ENCODE measurements at places on chromosomes 6 and 20. TPM values are rescaled to one million over a fixed set of nuclear protein-coding genes. Genes with fewer than 3 reads are reported as not detected.

- no peak for DNase-seq
Measured at GRCh38 chr6:156163311-156163710, 613.9 kb upstream of the ARID1B start.

- no peak for DNase-seq
Measured at GRCh38 chr20:18729231-18729825, 84.3 kb upstream of the SCP2D1 start.

DNA sequence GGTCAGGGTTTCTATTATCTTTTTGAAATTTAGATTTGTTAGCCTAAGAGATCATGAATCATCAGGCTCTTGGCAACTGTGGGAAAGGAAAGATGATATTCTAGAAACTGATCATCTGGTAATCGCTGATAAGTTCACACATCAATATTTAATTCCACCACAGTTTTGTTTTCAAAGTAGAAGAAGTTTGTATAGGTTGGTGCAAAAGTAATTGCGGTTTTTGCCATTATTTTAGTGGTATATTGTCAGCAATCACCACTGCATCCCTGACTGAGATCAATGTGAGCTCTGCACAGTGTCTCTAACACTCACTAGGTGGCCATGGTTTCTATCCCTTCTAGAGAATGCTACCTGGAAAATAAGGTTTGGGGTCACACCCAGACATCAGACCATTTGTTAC lies 17.0 kb upstream of the PXDC1 start:
- DNase-seq = no peak

DNA sequence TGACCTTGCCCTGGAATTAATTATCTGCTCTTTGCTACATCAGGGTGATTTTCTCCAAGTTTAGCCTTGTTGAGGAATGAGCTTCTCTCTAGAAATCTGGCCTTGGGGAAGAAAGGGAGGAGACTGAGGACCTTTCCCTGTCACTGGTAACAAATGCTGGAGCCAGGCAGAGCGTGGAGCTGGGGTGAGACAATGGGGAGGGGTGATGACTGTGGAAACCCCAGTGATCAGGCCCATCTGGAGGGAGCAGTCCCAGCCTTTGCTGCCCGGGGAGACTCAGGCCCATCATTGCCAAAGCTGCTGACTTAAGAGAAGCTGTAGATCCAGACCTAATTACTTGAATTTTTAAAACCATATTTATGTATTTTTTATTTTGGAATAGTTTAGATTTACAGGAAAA lies 31.3 kb downstream of the BCAS4 start:
- DNase-seq = no peak

GRCh38 chr20:62353289-62354030 lies 13.7 kb downstream of the LAMA5 start:
- DNase-seq = no peak

DNA sequence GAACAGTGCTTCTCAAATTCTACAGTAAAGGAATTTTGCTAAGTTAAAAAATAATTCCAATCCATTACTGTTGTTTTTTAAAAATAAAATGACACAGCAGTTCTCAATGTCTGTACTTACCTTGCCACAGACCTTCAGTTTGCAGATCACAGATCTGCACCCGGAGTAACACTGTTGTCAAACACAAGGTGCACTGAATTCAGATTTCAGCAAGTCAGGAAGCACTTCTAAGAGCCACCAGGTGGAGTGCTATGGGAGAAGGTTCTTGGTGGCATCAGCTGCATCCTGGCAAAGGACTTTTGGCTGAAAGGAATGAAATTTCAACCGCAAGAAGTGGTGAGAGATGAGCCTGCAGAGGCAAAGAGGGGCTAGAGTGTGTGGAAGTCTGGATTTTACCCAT lies 17.4 kb downstream of the RSPH4A start:
- no peak for DNase-seq

GRCh38 chr6:951399-952181 lies 258.7 kb upstream of the EXOC2 start:
- DNase-seq = no peak

GRCh38 chr20:64167676-64168075 lies 3.4 kb downstream of the MYT1 start:
- no peak for DNase-seq

DNA sequence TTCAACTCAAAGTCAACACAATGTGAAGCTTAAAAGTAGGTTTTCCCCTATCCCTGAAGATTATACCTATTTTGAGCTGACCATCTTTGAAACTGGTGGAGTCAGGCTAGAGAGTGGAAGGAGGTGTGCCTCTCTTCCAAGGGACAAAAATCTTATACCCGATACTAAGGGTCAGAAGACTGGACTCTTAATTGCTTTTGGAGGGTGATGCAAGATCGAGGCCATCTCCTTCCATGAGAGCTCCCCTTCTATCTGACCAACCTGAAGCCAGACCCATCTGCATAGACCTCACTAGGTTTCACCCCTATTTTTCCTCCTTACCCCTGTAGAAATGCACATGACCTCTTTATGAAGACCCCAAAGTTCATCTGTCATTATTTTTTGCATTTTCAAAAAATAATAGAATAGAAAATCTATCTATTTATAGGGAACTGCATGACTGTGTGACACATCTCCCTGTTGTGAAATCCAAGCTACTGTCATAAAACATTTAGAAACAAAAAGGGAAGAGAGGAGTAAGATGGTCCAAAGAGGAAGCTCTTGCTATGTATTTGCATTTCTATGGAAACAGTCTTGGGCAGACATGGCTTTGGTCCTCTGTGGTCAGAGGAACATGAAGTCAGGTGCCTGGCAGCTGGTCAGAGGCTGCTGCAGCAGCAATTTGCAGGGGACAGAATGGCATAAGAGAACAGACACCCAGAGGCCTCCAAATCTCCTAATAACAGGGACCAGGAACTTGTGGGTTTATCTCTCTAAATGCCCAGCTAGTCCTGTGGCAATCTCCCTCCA lies 349.2 kb downstream of the MAFB start:
- DNase-seq = no peak

GRCh38 chr6:23630726-23631635 lies 495.0 kb upstream of the NRSN1 start:
- DNase-seq = no peak

- DNase-seq = no peak
Measured at GRCh38 chr6:149727793-149728498, 10.0 kb upstream of the LATS1 start.

DNA sequence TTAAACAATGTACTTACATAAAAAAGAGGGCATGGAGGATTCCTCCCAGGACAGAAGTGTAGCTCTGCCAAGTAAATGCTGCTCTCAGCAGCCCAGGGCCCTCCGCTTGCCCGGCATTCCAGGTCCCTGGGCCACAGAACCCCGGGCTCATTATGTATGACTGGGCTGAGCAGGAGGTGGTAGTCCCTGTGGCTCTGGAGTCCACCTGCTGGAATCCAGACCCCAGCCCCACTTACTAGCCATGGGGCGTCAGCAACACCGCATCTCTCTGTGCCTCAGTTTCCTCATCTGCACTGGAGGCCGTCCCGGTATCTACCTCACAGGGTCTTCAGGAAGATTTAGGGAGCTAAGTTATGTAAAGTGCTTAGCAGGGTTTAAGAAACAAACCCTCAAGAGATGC lies 55.4 kb downstream of the PSMG4 start:
- DNase-seq = no peak

GRCh38 chr6:162562041-162562440 lies 165.5 kb downstream of the PRKN start:
- DNase-seq = no peak

- DNase-seq = peak; percentile 24
Measured at GRCh38 chr6:118335325-118335816, 212.7 kb upstream of the PLN start.

GRCh38 chr20:35561268-35561667 lies 19.4 kb downstream of the ERGIC3 start:
- peak; percentile 38 for DNase-seq

- no peak for DNase-seq
Measured at GRCh38 chr6:20699402-20699801, 165.1 kb downstream of the CDKAL1 start.

- DNase-seq = peak; percentile 46
Measured at GRCh38 chr6:80940571-80940970, 811.9 kb downstream of the TENT5A start.

GRCh38 chr6:113281014-113281413 lies 576.1 kb upstream of the MARCKS start:
- DNase-seq = peak; percentile 12

DNA sequence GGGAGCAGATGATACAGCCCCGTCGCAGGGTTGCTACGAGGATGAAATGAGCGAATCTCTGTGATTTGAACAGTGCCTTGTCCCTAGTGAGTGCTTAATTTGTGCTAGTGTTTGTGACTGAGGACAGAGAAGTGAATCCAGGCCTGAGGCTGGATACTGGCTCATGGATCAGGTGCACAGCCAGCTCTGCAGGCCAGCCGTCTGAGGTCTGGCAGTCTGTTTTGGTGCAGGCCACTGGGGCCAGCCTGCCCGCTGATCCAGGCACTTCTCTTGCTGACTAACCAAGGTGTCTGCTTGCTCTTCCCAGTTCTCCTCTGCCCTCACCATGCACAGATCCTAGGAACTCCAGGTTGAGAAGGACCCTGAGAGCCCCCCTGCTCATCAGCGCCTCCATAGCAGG lies 181.0 kb downstream of the LRFN2 start:
- DNase-seq = no peak

GRCh38 chr20:728256-728944 lies 39.9 kb downstream of the SLC52A3 start:
- peak; percentile 6 for DNase-seq

- DNase-seq = peak; percentile 42
Measured at GRCh38 chr6:70479236-70479635, 65.9 kb downstream of the FAM135A start.

- DNase-seq = no peak
Measured at GRCh38 chr20:58267389-58268215, 39.1 kb upstream of the ANKRD60 start.

- no peak for DNase-seq
Measured at GRCh38 chr6:22612236-22612635, 42.9 kb downstream of the HDGFL1 start.

- no peak for DNase-seq
Measured at GRCh38 chr6:118704915-118705314, 53.5 kb upstream of the CEP85L start.

- peak; percentile 76 for DNase-seq
Measured at GRCh38 chr6:140623498-140623897, 1249.0 kb upstream of the CITED2 start.

DNA sequence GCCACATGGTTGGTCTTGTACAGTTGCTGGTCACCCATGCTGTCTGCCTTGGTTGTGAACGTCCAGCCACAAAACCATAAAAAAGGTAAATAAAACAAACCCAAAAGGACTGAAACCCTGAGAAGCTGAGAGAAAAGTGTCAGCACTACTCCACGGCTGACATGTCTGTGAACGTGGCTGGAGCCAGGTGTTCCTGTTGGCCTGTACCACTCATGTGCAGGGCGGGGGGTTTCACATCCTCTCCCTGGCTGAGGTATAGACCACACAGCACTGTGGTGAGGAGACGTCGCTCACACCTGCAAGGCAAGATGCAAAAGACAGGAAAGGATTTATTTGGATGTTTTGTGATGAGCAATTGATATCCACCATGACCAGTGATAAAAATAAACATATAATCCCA lies 51.9 kb upstream of the MRPS10 start:
- DNase-seq = no peak

GRCh38 chr6:127902933-127903332 lies 2.1 kb upstream of the THEMIS start:
- DNase-seq = no peak

DNA sequence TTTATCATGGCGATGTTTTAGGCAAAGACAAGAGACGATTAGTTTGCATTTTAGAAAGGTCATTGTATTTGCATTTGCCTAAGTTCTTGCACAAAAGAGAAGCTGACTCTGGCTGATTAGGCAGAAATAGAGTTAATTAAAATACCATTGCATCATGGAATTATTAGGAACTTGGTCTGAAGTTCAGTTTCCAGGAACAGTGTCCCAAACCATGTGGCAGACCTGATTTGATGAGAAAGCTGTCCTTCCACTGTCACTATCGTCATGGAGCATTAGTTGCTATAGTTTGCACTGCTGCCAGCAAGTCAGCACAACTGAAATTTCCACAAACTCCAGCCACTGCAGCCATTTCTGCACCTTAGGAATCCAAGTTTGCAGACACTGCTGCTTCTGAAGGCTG lies 24.3 kb upstream of the MCUR1 start:
- no peak for DNase-seq

GRCh38 chr6:166221040-166221439 lies 53.4 kb upstream of the TBXT start:
- DNase-seq = no peak

GRCh38 chr6:133644892-133645619 lies 243.9 kb upstream of the TCF21 start:
- peak; percentile 87 for DNase-seq

GRCh38 chr6:149237464-149237863 lies 80.0 kb upstream of the TAB2 start:
- DNase-seq = no peak

DNA sequence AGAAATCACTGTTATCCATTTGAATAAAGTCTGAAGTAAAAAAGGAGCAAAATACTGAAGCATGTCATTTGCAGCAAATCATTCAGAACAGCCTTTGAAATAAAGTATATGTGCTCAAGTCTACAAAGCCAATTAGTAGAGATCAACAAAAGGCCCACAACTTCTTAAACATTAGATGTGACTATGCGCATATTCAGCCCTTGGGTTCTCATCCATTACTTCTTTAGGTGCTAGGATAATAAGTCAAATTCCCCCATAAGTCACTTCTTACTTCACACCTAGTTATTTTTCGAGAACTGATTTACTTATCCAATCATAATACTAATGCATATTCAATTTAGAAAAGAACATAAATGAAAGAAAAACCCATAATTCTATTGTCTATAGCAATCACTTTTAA lies 31.0 kb downstream of the PHIP start:
- no peak for DNase-seq

DNA sequence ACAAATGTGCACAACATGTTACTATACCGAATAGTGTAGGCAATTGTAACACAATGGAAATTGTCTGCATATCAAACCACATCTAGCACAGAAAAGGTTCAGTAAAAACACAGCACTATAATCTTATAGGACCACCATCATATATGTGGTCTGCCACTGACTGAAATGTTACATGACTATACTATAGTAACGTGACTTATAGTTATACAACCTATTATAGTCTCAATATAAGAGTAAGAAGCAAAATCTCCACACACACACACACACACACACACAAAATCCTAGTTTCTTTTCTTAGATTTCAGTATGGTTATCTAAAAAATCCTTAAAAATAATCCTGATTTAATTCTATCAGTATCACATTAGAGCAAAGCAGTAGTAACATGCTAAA lies 164.6 kb downstream of the RALGAPA2 start:
- DNase-seq = no peak

Gene RIN2
- 22.8 TPM for total RNA-seq

Gene PRR18
- total RNA-seq = not detected

Gene AKAP7
- total RNA-seq = 4.9 TPM

Gene SLC22A16
- not detected for total RNA-seq

Gene ZBP1
- total RNA-seq = not detected

Gene PLN
- total RNA-seq = 0.43 TPM

Gene ZFP64
- total RNA-seq = 20.3 TPM

Gene C6orf52
- total RNA-seq = 2.9 TPM

Gene BPIFA1
- not detected for total RNA-seq

Gene ZNF334
- 8.5 TPM for total RNA-seq

Gene TFAP2A
- total RNA-seq = 2.1 TPM
